Activated T-cell treated with anti-CD3 and anti-CD28 coated beads for 48 hours (primary cell): ENCODE measurements at places on chromosomes 13 and 19.

- no peak for DNase-seq
Observed at GRCh38 chr13:50740052-50740741, 103.3 kb downstream of the DLEU7 start.

DNA sequence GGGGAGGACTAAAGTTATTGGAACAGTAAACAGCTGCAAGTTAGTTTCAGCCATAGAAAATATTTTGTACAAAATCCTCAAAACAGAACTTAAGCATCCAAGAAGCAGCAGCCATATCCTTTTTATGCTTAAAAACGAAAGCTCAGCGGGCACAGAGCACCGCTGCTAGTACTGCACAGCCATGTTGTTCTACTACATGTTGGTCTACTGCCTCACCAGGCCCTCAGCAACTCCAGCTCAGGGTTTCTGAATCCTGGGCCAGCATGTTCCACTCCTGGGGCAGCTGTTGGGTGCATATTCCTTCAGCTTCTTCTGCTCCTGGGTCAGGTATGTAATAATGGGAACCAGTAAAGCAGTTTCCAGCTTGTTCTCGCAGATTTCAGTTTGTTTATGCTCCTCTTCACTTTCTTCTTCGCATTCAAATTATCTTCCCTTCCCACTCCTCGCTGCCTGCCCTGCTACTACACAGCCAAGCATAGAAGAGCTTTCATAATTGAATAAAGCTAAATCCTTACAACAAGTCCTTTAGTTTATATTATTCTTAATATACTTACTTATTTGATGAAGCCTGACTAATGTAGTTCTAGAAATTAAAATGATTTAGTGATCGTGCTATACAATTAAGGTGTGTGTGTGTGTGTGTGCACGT is 820.5 kb upstream of the ATXN8OS start:
- no peak for DNase-seq

GRCh38 chr13:99986741-99987140 is 5.2 kb downstream of the ZIC2 start:
- no peak for DNase-seq

GRCh38 chr13:63209330-63210017 is 1793.8 kb upstream of the PCDH20 start:
- DNase-seq = no peak

DNA sequence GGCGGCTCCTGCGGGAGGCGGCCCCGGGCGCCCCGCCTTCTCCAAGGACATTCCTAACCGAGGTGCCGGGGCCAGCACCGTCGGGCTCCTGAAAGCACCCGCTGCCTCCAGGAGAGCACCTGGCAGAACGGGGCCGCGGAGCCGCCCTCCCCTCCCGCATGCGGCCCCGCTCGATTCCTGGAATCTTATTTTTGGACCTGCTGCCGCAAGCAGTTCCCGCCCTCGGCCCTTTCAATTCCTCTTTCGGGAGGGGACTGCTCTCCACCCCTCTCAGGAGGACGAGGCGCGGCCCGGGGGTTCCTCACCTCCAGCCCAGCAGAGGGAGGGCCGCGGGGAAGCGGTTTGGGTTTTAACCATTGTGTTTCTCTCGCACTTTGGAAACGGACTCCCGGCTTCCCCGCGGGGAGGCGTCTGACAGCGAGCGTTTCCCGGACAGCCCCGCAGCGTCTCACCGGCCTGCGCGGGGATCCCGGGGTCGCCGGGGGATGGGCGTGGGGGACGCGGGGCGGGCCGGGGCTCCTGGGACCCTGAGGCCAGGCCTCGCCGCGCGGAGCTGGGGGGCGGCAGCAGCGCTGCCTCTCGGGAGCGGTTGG is 849 bp downstream of the GAS6 start:
- DNase-seq = no peak

GRCh38 chr19:46574533-46574932 is 26.6 kb upstream of the CALM3 start:
- DNase-seq = peak; percentile 23

GRCh38 chr19:12703046-12703445 is 6.6 kb upstream of the FBXW9 start:
- DNase-seq = no peak

DNA sequence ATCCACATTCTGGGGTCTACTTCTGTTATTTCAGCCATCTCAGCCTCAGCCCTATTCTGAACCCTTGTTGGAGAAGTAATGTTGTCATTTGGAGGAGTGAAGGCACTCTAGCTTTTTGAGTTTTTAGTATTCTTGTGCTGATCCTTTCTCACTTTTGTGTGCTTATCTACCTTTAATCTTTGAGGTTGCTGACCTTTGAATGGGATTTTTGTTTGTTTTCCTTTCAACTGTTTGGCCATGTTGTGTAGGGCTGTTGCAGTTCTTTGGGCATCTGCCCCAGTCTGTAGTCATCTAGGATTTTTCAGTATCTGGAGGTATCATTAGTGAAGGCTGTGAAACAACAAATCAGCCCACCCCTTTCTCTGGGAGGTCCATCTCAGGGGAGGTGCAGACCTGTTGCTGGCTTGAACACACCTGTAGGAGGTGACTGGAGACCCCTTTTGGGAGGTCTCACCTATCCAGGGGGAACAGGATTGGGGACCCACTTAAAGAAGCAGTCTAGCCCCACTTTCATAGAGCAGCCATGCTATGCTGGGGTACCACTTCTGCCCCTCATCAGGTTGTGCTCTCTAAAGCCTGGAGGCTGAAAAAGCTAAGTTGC is 1391.4 kb downstream of the UQCRFS1 start:
- DNase-seq = no peak

DNA sequence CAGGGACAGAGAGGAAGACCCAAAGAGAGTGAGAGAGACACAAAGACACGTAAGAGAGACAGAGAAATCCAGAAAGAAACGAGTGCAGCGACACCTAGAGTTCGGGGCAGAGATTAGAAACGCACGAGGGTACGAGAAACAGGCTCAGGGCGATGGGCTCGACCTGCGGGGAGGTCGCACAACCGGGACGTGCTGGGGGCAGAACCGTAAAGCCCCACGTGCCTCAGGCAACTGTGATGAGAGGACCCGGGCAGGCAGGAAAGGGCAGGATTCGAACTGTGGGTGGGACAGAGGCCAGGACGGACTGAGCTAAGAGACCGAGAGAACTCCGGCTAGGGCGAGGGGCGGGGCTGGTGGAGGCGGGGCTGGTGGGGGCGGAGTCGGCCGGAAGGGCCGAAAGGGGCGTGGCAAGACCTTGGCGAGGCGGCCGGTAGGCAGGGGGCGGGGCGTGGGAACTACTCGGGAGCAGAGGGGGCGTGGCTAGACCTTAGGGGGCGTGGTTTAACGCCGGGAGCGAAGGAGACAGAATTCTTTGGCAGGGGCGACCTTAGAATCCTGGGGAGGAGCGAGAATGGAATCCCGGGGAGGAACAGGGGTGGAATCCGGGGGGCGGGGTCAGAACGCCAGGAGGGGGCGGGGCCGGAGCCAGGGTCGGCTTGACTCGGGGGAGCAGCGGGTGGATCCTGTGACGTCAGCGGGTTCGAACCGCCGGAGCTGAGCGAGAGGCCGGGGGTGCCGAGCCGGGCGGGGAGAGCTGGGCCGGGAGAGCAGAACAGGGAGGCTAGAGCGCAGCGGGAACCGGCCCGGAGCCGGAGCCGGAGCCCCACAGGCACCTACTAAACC is at the start of gene NECTIN2:
TSS of gene NECTIN2 (plus strand) at position 686 of the 843 bp plus-strand sequence. CDS start 229 bp downstream, outside the sequence.
- DNase-seq = peak; percentile 91

DNA sequence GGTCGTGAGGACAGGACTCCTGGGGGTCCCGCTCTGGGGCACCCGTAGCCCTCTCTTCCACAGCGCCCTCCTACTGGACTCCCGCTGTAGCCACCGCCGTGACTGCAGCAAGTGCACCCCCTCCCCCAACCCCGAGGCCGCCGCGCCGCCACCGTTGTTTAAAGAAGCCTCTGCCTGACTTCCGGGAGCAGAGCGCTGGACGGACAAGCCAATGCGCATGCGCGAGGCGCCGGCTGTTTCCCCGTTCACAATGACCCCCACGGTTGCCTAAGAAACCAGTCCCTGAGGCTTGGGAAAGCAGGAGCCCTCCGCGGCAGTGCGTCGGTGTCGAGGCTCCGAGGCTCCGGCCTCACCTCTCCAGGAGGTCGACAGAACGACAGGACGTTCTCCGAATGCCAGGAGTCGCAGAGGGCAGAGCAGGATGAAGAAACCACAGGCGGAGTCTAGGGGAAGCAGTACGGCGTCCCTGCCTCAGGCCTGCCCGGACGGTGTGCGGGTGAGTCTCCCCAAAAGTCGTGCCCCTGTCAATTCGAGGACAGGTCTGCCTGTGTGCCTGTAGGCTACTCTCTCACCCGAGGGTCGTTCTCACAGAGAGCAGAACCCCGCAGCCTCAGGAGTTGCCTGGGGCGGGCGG is 70.5 kb upstream of the ZNF420 start:
- DNase-seq = peak; percentile 27

DNA sequence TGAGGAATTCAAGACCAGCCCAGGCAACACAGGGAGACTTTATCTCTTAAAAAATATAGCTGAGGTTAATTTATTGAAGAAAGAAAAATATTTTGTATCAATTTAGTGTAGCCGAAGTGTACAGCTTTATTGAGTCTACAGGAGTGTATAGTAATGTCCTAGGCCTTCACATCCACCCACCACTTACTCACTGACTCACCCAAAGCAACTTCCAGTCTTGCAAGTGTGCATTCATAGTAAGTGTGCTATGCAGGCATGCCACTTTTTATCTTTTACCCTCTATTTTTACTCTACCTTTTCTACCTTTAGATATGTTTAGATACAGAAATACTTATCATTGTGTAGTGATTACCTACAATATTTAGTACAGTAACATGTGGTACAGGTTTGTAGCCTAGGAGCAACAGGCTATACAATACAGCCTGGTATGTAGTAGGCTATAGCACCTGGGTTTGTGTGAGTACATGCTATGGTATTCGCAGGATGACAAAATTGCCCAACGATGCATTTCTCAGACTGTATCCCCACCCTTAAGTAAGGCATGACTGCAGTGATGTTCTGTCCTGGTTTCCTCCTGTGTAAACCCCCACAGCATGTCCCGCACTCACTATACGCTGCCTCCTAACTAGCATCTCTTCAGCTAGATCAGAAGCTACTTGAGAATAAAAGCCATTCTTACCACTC is 15.3 kb upstream of the ATP12A start:
- DNase-seq = no peak

DNA sequence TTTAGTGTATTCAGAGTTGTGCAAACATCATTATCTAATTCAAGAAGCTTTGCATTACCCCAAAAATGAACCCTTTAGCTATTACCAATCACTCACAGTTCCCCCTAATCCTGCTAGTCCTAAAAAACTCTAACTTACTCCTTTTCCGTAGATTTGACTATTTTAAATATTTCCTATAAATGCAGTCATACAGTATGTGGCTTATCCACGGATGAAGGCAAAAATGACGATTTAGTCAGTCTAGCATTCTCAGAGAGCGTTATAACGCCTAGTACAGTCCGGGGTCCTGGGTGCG is 587 bp upstream of the ZNF383 start:
- no peak for DNase-seq

GRCh38 chr19:35270381-35270811 is 1.6 kb downstream of the USF2 start:
- no peak for DNase-seq

GRCh38 chr19:13984186-13984585 is 21.9 kb downstream of the RFX1 start:
- no peak for DNase-seq

- DNase-seq = peak; percentile 33
Observed at GRCh38 chr13:57629821-57630235, 1.7 kb upstream of the PCDH17 start.

DNA sequence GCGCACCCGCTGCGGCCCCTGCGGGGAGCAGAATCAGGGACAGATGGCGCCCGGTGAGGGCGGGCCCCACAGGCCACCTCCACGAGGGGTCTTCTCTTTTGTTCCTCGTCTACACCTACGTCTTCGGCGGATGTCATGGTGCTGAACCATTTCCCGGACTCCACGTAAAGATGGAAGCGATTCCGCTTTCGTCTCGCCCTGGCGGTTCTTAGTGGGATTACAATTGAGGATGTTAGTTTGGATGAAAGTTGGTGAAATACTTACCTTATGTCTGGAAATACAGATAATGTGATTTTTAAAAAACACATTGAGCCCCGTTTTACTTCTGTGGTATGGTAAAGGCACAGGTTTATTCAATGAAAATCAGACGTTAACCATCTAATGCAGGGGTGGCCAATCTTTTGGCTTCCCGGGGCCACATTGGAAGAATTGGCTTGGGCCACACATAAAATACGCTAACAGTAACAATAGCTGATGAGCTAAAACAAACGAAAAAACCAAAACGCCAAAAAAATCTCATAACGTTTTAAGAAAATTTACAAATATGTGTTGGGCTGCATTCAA is 1.4 kb upstream of the ZMYM5 start:
- peak; percentile 57 for DNase-seq

DNA sequence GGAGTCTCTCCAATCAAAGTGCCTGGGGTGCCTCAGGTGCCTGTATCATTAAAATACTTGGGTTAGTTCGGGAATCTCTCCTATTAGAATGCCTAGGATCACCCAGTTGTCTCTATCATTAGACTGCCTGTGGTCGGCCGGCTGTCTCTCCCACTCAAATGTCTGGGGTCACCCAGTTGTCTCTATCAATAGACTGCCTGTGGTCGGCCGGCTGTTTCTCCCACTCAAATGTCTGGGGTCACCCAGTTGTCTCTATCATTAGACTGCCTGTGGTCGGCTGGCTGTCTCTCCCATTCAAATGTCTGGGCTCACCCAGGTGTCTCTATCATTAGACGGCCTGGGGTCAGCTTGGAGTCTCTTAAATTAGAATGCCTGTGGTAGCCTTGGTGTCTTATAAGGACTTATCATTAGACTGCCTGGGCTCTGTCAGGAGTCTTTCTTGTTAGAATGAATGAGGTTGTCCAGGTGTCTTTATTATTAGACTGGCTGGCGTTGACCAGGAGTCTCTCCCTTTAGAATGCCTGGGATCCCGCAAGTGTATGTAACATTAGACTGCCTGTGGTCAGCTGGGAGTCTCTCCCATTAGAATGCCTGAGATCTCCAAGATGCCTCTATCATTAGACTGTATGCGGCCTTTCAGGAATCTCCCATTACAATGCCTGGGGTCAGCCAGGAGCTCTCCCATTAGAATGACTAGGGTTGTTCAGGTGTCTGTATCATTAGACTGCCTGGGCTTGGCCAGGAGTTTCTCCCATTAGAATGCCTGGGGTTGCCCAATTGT is 1555.5 kb downstream of the UQCRFS1 start:
- DNase-seq = no peak

GRCh38 chr19:52453324-52454094 is at the start of gene ZNF578:
Gene ZNF578, plus strand, starts transcription at chr19:52453553. Its CDS starts 48,293 bp downstream, at chr19:52501846.
- peak; percentile 51 for DNase-seq

DNA sequence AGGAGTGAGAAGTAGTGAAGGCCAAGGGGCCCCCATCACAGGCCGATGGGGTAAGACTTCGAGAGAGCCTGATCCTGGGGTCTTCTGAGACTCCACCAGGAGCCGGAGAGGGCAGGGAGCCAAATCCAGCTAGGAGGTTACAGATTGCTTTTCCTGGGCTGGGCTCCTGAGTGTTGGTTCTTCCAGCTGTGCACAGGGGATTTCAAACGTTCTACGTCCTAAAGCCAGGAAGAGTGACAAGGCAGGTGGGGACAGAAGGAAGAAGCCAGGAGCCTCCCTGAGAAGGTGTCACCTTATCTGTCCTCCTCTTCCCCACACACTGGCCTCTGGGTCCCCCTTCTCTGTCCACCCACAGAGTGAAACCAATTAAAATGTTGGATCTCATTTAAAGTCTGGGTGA is 16.1 kb upstream of the TPRX2 start:
- DNase-seq = no peak

GRCh38 chr19:743168-743687 is 7.7 kb upstream of the MISP start:
- DNase-seq = no peak

GRCh38 chr19:19873381-19873780 is 7.7 kb downstream of the ZNF253 start:
- no peak for DNase-seq
